ENCODE measurements at places on chromosomes 5 and 9.

DNA sequence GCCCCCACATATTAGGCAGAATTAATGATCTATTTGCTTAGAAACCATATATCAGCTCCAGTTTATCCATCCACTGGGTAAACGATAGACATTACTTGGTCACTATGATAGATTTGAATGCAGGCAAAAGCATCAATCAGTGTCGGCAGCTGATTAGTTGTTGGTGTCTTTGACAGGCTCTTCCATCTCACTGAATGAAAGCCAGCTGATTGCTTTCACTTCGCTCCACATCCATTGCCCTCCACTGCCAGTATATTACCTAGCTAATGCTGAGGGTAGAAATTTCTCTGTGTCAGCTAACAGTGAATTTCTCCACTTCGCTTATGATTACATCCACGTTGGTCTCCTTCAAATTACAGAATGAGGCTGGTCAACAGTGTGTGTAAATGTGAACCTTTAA, 821.3 kb upstream of the TYRP1 start:
- DNase-seq: no peak

- DNase-seq: no peak
These were observed 321.7 kb downstream of the SH3GL2 start for GRCh38 chr9:17900606-17901005.

- DNase-seq: no peak
These were observed 135.4 kb downstream of the GABRB2 start for GRCh38 chr5:161411156-161411555.

DNA sequence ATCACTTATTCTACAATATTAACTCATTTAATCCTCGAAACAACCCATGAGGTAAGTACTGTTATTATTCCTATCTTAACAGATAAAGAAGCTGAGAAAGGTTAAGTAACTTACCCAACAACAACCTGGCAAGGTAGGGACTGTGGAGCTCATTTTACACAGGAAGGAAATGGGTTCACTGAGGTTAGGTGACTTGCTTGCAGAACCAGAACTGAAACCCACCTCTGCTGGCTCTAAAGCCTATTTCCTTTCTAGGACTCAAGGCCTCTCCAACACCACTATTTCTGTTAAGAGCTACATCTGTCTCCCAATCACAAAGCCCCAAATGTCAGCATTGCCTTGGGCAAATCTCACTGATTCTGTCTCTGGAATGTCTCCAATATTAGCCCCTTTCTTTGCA, 38.9 kb upstream of the IFNK start:
- DNase-seq: no peak

DNA sequence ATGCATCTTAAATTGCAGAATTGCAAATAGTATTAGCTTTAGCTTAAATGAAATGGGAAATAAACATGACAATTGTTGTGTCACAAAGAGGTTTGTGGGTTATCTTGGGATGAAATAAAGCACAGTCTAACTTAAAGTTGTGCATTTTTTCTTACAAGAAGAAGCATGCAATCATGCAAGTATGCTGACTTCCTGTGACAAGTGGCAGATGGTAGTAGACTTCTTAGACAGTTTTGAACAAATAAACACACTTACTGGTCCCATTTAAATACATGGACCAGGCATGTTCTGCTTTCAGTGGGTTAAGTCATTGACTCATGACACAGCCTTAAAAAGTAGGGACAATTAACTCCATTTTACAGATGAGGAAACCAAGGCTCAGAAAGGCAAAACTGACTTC, 15.9 kb upstream of the C5orf63 start:
- DNase-seq: no peak

- peak; percentile 21 for DNase-seq
These were observed 44.7 kb upstream of the NDFIP1 start for GRCh38 chr5:142063878-142064331.

- DNase-seq: no peak
These were observed 18.0 kb upstream of the FBP2 start for GRCh38 chr9:94611638-94612068.

- no peak for DNase-seq
These were observed 82.6 kb downstream of the WNK2 start for GRCh38 chr9:93266521-93267001.

GRCh38 chr9:105735366-105735765, 41.0 kb downstream of the TMEM38B start:
- DNase-seq: no peak

- DNase-seq: no peak
These were observed 131.0 kb upstream of the VCAN start for GRCh38 chr5:83340511-83340918.

GRCh38 chr9:84738353-84738752, 68.8 kb downstream of the NTRK2 start:
- DNase-seq: no peak

- DNase-seq: no peak
These were observed 210.1 kb upstream of the ZNF608 start for GRCh38 chr5:124956471-124957029.

GRCh38 chr9:24498632-24499031, 47.1 kb downstream of the IZUMO3 start:
- no peak for DNase-seq

- DNase-seq: no peak
These were observed 66.0 kb downstream of the AOPEP start for GRCh38 chr9:94792511-94792910.

GRCh38 chr5:52504584-52505240, 283.0 kb upstream of the ITGA1 start:
- DNase-seq: no peak

GRCh38 chr9:127927201-127927987, 3.2 kb downstream of the PIP5KL1 start:
- DNase-seq: no peak

- DNase-seq: peak; percentile 3
These were observed 44.8 kb downstream of the PLCXD3 start for GRCh38 chr5:41465493-41466171.

DNA sequence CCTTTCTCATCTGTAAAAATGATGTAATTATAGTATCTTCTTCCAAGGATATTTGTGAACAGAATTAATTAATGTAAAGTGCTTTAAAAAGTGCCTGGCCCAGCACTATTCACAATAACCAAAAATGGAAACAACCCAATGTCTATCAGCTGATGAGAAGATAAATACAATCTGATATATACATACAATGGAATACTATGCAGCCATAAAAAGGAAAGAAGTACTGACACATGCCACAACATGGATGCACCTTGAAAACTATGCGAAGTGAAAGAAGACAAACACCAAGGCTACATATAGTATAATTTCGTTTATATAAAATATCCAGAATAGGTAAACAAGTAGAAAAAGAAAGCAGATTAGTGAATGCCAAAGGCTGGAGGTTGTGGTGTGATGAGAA, 24.1 kb downstream of the DPYSL3 start:
- DNase-seq: no peak

GRCh38 chr9:95273369-95274022, 44.0 kb downstream of the FANCC start:
- no peak for DNase-seq

- DNase-seq: no peak
These were observed 212.3 kb upstream of the MPDZ start for GRCh38 chr9:13491493-13492424.

DNA sequence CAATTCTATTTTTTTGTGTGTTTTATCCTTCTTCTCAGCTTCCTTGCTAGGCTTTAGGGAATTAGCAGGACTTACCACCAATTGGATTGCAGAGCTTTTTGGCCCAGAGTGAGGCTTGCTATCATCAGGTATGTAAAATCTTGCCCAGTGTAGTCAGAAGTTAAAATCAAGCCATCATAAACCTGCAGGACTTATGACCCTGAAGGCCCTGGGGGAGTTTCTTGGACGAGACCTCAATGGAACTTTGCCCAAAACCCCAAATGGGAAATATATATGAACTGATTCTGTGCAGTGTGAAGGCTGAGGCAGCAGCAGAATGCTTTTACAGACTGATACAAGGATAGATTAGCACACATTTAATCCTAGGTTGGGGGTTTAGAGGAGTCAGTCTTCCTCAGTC, 287.0 kb downstream of the SH3GL2 start:
- DNase-seq: no peak

GRCh38 chr9:8374471-8374870, 574.9 kb upstream of the DMAC1 start:
- DNase-seq: no peak

- no peak for DNase-seq
These were observed 25.2 kb downstream of the CCL28 start for GRCh38 chr5:43386960-43387362.

DNA sequence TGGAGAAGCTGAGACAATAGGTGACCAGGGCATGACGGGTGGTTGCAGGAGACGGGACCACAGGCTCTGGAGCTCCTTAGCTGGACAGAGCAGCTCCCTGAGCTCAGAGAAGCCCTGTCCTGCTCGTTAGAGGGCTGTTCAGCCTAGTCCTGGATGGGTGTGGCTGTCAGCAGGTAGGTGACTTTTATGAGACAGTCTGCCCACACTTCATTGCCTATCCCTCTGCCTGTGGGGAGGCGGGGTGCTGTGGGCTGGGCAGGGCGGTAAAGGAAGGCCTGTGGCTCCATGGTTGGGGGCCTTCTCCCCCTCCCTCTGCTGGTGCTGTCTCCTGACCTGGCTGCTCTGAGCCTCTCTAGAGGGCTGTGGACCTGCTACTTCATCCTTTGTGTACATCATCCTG, 134.6 kb downstream of the RXRA start:
- no peak for DNase-seq

DNA sequence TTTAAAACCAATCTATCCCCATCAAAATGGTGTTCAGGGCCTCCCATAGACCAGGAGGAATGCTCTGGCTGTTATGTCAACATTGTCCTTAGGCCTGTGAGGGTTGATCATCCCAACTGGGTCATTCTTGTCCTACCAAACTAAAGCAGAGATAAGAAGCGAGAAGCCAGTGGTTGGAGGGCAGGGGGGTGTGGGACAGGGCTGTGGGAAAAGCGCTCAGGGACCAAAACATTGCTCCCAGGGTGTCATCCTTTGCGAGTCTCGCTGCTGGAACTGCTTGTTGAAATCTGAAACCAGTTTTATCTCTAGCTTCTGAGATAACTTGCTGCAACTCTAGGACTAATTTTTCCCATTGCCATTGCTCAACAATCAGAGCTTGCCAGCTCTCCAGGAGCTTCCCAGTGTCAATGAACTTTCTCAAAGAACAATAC, 48.1 kb downstream of the SPATA31C2 start:
- DNase-seq: no peak

DNA sequence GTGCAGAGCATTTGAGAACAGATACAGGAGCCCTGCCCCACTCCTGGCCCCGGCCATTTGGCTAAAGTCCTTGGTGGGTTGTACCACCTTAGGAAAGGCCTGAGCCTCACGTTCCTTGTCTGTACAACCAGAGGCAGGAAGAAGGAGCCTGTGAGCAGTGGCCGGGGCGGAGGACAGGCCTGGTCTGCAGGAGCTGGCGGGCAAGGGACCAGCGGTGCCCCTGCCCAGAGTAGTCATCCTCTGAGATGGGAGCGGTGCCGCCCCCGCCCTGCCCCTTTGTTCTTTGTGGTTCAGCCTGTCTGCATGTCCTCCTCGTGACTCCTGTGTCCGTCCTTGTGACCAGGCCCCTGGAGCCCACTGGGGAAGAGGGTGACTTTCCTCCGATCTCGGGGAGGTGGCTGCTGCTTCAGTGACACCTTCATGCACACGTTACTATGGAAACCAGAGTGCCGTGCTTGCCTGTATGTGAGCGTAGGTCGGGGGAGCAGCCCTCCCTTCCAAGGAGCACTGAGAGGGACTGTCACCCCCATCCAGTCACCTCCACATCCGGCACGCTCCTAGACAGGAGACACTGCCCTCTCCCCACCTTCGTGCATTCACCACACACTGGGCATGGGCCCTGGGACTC, 42.9 kb downstream of the UNC5A start:
- DNase-seq: no peak

DNA sequence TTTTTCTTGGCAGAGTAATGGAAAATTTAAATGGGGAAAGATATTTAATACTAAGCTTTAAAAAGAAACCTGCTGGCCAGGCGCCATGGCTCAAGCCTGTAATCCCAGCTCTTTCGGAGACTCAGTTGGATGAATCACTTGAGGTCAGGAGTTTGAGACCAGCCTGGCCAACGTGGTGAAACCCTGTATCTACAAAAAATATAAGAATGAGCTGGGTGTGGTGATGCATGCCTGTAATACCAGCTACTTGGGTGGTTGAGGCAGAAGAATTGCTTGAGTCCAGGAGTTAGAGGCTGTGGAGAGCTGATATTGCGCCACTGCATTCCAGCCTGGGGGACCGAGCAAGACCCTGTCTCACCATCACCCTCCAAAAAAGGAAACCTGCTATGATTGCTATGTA, 32.8 kb downstream of the TUT7 start:
- peak; percentile 94 for DNase-seq

- no peak for DNase-seq
These were observed 11.4 kb downstream of the DCAF10 start for GRCh38 chr9:37811906-37812476.

GRCh38 chr5:5572010-5572865, 149.8 kb downstream of the ICE1 start:
- no peak for DNase-seq

DNA sequence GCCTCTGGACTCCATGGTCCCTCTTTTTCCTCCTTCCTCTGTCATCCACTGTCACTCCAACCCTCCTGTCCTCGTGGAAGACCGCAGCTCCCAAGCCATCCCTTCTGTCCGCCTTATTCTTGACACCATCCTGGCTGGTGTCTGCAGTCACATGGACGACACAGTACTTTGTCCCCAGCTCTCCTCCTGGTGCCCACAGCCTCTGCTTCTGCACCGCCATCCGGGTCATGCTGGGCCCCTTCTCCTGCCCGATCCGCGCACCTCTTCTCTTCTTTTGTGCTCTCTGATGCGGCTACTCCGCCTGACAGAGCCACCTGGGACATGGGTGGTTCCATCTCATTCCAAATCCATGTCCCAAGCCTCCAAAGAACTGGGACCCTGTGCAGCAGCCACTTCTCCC, 22.5 kb downstream of the ROPN1L start:
- no peak for DNase-seq

GRCh38 chr5:151222790-151223446, 974 bp downstream of the CCDC69 start:
- DNase-seq: no peak
